ENCODE measurements at places on chromosomes 4 and X.

GRCh38 chrX:46165411-46165810 is 379.8 kb downstream of the ZNF674 start:
- DNase-seq, result no peak

- DNase-seq, result peak; percentile 55
These were observed 14.7 kb downstream of the SORCS2 start for GRCh38 chr4:7206911-7207567.

DNA sequence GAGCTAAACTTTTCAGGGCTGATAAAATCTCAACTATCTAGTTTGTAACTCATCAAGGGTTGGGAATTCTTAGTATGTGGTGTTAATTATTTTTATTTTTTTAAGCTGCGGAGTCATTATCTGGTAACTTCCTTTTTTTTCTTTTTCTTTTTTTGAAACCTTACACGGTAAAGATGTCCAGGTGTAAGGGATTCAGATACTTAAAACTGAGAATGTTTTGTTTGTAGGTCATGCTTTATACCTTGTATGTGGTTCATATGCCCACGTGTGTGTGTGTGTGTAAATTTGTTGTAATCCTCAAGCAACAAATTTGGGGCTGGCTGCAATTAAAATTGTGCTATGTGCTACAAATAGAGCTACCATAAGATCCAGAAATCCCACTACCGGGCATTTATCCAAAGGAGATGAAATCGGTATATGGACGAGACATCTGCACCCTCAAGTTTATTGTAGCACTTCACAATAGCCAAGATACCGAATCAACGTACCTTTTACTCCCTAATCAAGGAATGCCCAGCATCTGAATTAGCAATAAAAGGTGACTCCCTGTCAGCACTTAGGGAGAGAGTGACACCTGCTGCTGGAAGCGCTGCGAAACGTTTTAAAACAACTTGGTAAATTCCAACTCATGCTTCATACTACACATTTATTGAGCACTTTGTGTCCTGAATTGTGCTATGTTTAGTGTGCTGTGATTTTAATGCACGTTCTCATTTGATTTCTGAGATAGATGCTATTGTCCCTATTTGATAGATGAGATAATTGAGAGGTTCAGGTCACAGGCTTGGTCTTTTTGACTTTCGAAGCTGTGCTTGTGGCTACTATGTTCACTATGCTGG is 16.1 kb downstream of the MSMO1 start:
- peak; percentile 40 for DNase-seq

GRCh38 chr4:94621491-94622080 is 136.2 kb upstream of the BMPR1B start:
- DNase-seq, result peak; percentile 57
